ENCODE measurements at places on chromosomes 6 and 20. TPM values are rescaled to one million over a fixed set of nuclear protein-coding genes. Genes with fewer than 3 reads are reported as not detected.

The MMP24OS gene
- total RNA-seq: 35.4 TPM

The FAM209B gene
- total RNA-seq: 7.6 TPM

The PKIB gene
- 12.8 TPM for total RNA-seq

The LCA5 gene
- 4.9 TPM for total RNA-seq

The DLL1 gene
- total RNA-seq: 40.4 TPM

The LGSN gene
- not detected for total RNA-seq

DNA sequence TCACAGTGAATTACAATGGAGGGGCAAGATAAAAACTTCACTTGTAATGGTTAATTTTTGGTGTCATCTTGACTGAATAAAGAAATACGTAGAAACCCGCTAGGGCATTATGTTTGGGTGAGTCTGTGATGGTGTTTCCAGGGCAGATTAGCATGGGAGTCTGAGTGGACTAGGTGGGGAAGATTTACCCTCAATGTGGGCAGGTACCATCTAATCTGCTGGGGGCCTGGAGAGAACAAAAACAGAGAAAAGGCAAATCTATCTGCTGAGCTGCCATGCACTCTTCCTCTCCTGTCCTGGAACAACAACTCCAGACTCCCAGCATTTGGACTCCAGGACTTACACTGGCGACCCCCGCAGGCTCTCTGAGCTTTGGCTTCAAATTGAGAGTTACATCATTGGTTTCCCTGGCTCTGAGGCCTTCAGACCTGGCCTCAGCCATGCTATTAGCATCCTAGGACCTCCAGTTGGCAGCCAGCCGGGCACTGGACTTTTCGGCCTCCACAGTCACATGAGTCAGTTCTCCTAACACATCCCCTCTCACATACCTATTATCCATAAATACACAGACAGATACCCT, 19.7 kb downstream of the NINL start:
- no peaks in the 10 kb centered on the region for H3K36me3 ChIP-seq
- H3K27ac ChIP-seq: no peak overlapping the region
- H3K27me3 ChIP-seq: no peaks in the 10 kb centered on the region

DNA sequence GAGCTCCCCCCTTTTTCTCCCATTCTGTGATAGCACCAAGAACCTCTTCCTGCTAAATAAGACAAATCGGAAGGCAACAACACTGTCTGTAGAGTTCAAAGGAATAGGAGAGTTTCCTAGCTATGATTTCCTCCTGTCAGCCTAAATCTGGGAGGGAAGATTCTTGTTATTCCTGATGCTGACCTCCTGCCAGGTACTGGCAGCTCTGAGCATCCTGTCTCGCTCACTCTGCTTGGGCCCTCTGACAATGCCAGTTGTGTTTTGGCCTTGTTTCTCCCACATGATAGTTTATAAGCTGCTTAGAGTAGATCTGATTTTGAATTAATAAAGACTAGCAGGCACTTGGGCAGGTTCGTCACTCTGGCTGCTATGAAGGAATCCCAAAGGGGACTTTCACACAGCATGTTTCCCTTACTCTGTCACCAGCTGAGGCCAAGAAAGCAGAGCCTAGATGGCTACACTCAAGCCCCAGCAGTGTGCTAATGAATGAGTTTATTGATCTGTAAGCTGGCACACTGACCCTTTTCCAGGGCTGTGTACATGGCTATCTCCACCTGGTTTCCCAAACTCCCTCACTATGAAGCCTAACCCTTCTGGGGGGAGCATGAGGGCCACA, 52.3 kb downstream of the UQCC1 start:
- H3K27me3 ChIP-seq: no peaks in the 10 kb centered on the region
- H3K36me3 ChIP-seq: no peaks in the 10 kb centered on the region
- H3K4me1 ChIP-seq: no peaks in the 10 kb centered on the region

DNA sequence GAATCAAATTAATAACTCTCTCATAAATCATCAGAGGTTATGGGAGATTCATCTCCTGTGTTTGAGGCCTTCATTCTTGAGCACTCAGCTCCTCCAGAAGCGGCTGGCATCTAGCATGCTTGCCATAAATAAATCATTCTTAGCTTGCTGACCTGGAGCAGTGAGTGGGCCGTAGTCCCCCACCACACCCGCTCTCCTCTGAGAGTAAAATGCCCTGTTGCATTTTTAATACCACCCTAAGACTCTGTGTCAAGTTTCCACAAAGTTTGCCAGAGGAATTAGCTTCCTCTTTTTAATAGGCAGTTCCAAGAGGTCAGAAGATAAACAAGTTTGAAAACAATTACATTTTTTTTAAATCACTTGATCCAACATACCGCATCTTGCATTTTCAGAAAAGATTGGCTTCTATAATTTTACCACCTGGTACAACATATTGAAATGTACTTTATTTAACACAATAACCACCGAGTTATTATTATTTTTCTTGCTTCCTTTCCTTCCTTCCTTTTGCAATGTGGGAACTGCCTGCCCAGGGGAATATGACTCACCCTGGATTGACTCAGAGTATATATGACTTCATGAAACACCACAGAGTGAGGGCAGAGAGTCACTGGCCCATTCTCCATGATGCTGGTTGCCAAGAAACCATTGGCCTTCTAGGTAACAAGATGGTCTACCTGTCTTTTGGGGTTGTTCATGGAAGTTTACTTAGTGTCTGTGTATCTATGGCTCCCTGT, 29.4 kb upstream of the CLIC5 start:
- no peak overlapping the region for H3K27ac ChIP-seq
- no peak for DNase-seq
- H3K27me3 ChIP-seq: no peaks in the 10 kb centered on the region
- H3K36me3 ChIP-seq: no peaks in the 10 kb centered on the region
- H3K4me1 ChIP-seq: no peaks in the 10 kb centered on the region
- H3K4me3 ChIP-seq: no peak overlapping the region

GRCh38 chr20:3702611-3703391, 9.6 kb downstream of the SIGLEC1 start:
- H3K4me1 ChIP-seq: no peaks in the 10 kb centered on the region
- no peak overlapping the region for H3K27ac ChIP-seq
- no peak for DNase-seq
- no peaks in the 10 kb centered on the region for H3K27me3 ChIP-seq

DNA sequence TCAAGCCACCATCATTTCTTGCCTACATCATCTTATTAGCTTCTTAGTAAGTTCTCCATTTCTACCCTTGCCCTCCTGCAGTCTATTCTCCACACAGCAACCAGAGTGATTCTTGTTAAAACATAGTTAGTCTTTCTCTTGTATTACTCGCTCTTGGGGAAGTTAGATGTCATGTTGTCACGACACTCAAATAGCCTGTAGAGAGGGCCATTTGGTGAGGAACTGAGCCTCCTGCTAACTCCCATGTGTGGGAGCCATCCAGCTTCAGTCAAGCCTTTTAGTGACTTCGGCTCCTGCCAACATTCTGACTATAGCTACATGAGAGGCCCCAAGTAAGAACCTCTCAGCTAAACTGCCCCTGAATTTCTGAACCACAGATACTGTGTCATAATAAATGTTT, 395.4 kb downstream of the CDC5L start:
- no peaks in the 10 kb centered on the region for H3K36me3 ChIP-seq
- no peaks in the 10 kb centered on the region for H3K4me1 ChIP-seq
- no peak for DNase-seq
- H3K27me3 ChIP-seq: no peaks in the 10 kb centered on the region
- no peak overlapping the region for H3K27ac ChIP-seq

All from prostate gland (tissue), 2 donors.